Peyer's patch (tissue), 4 donors: ENCODE measurements at places on chromosomes 2 and 18.

DNA sequence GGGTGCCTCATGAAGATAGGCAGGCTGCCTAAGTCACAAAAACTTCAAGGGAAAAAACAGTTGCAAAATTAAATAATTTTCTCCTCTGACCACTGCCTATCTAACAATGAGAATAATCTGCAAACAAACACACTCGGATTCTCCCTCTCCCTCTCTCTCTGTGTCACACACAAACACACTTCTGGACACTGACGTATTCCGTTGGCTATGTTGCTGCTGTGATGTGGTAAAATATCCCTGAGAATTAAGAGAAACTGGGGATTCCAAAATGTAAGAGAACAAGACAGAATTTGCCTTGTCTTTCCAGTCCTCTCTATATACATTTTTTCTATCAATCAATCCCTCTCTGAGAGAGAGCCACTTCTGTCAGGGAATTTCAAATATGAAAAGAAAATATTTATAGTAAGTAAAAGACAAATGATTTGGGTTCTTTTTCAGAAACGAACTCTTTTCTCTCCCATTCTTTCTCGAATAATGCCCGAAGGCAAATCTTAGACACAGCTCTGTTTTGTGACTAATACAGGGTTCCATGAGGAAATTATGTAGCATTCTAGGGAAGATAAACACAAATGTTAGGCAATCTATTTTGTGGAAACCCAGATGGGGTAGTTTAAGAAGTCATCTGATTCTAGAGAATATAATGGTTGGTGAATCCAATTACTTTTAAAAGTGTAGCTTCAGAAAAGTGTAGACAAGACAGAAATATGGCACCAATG, 310.3 kb upstream of the CYP26B1 start:
- DNase-seq = no peak

DNA sequence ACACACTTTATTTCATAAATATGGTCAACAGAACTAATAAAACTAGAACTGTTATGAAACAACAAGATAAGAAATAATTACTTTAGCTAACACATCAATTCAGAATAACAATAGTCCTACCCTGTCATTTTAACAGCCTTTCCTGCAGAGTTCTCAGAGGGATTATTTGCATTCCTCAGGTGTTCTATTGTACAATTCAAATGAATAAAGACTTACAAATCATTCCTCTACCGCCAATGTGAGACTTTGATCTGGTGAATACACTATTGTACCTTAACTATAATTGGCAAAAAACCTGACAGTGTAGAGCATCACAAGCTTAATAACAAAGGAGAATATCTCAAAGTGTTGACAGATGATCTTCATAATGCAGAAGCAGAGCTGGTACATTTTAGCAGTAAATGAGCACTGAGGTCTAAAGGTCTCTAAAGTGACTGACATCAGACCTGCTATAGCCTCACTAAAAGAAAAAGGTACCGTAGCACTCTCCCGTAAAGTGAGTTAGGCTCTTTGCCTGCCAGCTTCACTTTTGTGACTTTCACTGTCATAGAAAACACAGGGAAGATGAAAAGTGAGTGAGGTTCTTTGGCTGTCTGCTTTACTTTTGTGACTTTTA, 118.8 kb upstream of the SP3 start:
- no peak for DNase-seq

GRCh38 chr2:197237291-197238042, 73.1 kb downstream of the ANKRD44 start:
- DNase-seq = no peak

- DNase-seq = no peak
Measured at GRCh38 chr2:19246496-19246895, 111.9 kb downstream of the OSR1 start.

- DNase-seq = no peak
Measured at GRCh38 chr18:11672846-11673454, 16.1 kb upstream of the GNAL start.

- no peak for DNase-seq
Measured at GRCh38 chr18:55228707-55229106, 269.4 kb upstream of the CCDC68 start.
